HT-29 (cell line): ENCODE measurements at places on chromosomes 6 and 20. TPM values are rescaled to one million over a fixed set of nuclear protein-coding genes. Genes with fewer than 3 reads are reported as not detected.

The EFCAB8 gene
- total RNA-seq = 0.10 and 0.86 TPM in 2 replicates

- DNase-seq = no peak
Observed at GRCh38 chr6:111354758-111355555, 128.1 kb downstream of the REV3L start.

- DNase-seq = no peak
Observed at GRCh38 chr20:58749098-58749769, 56.6 kb downstream of the NPEPL1 start.

The ARFGEF3 gene
- total RNA-seq = 8.7 and 10.0 TPM in 2 replicates

- DNase-seq = peak; percentile 8
Observed at GRCh38 chr6:138497286-138497685, 2.0 kb downstream of the NHSL1 start.

DNA sequence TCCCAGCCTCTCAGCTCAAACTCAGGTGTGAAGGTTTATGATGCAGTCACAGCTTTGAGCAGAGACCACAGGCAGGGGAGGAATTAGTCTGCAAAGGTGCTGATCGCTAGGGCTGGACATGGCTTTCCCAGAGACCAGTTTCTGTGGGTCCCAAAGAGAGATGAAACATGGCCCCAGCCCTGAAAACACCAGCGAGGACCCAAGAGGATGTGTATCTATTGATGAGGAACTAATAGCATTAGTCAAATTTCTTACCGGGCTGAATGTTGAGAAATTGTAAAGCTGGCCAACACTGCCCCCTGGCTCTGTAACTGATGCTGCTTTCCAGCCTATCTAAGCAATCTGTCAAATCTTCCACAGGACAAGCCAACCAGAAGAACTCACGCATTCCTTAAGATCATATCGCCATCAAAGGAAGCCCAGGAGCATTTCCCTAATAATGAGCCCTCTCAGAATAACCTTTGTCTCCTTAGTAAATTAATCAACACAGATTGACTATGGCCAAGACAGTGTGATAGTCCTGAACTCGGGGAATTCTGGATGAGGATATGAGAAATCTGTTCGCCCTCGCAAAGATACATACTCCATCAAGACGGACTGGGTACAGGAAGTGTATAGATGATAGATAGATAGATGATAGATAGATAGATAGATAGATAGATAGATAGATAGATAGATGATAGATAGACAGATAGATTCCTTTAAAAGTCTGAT, 7.8 kb upstream of the ACSS1 start:
- peak; percentile 81 for DNase-seq

The DYNLT2 gene
- 1.7 and 3.2 TPM in 2 replicates for total RNA-seq

DNA sequence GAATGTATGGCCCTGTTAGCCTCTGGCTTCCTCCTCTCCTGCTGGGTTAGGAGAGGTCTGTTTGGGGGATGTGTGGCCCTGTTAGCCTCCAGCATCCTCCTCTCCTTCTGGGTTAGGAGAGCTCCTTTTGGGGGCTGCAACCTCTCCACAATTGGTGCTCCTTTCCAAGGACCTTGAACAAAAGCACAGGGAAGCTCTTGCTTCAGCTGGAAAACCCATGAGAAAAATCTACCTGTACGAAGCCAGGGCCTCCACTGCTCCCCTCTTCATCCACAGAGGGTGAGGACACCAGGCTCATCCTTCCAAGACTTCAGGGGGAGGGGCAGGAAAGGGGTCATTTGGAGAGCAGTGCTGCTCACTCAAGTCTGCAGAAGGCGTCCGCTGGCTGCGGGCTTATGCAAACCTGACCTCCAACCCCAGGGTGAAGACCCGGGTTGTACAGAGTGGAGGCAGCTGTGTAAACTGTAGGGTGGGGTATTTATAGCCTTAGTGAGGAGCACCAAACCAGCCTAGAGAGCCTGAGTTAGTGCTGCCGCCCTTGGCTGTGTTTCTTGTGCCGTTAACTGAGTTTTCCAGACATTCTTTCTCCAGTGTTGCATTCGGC, 62.1 kb downstream of the SLC24A3 start:
- DNase-seq = no peak

The VNN1 gene
- total RNA-seq = 3.1 and 3.6 TPM in 2 replicates

The BHLHE23 gene
- not detected in 2 replicates for total RNA-seq

DNA sequence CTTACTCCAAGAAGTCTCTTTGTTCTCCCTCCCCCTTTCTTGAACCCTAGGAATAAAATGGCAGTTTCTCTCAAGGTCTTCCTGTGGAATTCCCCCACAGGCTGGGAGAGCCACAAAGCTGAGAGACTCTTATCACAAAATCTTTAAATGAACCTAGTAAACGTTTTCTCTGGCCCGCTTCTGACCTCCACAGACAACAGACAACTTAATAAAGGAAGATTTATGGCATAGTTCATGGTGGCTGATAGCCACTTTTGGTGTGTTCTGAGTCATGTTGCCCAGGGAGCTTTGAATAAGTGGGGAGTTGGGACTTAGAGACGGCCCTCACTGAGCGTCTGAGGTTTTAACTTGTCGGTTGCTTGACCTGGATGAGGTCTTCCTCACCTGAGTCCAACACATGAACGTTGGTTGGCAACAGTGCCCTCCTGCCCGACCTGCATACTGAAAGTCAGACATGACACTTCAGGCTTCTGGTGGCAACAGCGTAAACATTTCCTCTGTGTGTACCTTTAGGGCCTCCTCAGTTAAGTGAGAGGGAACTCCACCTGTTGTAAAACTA, 124.1 kb downstream of the FOXO3 start:
- peak; percentile 75 for DNase-seq

DNA sequence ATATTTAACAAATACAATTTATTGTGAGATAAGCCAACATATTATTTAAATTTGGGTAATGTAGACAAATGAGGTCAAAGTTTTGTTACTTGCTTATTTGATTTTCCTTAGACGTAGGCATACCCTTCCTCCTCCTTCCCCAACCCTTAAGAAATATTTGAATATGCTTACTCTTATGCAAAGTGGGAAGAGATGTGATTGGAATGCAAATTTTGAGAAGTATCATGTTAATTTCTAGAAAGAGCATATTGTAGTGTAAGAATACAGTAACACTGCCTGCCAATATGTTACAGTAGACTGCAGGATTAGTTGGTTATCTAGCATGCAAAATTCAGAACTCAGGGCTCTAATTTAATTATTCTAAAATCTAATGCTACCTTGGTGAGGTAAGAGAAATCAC, 32.9 kb downstream of the CRISP1 start:
- no peak for DNase-seq

The TNNC2 gene
- total RNA-seq = 0.15 and 0.18 TPM in 2 replicates

DNA sequence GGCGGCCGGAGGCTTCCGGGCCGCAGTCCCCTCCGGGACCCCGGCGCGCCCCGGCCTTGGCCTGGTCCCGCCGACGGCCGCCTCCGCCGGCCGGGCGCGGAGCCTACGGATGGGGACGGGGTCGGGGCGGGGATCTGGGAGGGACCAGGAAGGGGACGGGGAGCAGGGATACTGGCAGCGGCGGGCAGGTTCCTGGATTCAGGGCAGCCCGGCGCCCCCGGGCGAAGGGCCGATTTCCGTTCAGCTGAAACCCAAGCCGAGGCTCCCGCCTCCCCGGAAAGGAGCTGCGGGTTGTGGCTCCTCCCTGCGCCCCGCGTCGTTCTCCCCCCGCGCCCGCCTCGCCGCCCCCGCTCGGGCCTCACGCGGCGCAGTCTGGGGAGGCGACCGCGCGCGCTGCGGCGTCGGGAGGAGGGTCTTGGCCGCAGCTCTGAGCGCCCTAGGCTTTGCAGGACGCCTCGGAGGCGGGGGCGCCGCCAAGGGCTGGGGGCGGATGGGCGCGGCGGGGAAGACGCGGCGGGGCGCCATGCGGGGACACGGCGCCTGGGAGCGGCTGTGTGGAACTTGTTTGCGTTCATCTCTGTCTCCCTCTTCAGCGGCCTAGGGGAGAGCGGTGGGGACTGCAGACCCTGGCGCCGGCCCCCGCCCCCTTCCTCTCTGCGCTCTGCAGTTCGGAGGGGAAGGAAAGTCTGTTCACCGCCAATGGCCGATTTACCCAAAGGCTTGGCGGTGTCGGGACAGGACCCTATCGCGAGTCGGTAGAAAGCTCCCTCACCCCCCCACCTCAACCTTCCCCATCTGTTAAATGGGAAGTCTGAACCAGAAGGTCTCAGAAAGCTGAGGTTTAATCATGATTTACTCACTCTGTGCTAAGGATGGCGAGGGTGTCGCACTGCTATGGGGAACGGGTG, 22.7 kb upstream of the TMEM181 start:
- no peak for DNase-seq
